BE2C (cell line): ENCODE measurements at places on chromosomes 12 and 14.
A peak's percentile ranks its signal among the peaks of the same experiment; 100 is the strongest.

DNA sequence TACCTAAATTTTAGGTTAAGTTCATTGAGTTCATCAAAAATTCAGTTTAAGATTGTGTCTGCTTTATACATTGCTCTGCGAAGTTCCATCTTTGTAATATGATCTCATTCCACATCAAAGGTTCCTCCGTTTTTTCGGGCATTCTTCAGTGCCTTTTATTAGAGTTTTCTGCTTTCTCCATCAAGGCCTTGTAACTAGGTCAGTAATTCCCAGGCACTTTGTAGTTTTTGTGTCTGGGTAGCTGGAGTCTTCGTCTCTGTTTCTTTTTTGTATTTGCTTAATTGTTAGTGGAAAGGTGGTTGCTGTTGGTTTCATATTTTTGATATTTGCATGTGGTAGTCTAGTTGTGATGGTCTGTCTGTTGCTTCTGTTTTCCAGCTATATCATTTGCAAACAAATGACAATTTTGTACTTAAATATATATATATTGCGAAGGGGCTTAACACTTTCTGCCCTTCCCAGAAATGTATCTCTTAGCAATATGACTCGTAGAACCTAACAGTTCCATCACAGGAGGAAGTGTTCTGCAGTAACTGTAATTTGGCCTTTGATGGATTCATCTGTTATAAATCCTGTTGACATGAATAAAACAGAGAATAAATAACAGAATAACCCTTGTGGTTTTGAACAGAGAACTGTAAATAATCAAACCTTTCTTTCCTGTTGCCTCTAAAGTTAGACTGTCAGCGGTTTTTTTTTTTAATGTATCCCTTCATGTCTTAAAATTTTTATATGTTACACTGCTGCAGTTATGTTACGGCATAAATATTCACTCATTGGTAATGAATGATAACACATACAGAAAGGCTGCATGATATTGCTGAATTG is 88.4 kb upstream of the DYNC1H1 start:
- DNase-seq, result no peak

GRCh38 chr14:94058674-94059138 is 22.3 kb downstream of the DDX24 start:
- DNase-seq, result no peak

DNA sequence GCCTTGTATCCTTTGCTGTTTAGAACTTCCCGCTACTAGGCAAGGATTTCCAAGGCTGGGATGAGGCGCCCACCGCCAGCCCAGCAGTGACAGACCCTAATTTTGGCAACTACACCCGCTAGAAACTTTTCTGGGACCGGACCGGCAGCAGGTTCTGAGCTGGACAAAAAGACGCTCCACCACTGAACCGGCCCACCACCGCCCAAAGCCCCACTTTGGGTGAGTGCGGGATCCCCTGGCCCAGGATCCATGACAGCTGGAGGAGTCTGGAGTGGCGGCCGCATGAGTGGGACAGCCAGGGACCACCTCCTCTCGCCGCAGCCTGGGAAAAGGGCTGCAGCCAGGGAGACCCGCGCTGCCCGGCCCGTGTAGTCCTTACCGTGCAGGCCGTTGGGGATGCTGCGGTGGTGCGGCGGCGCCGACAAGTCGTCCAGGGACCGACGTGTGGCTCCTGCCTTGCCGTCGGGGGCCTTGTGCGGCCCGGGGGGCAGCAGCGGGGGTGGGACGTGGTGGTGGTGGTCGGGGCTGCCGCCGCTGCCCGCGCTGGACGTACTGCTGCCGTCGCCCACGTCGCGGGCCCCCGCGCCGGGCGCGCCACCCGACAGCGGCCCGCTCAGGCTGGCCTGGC is 1.1 kb downstream of the CCDC85C start:
- DNase-seq, result peak; percentile 43

GRCh38 chr12:67964456-67964855 is 24.8 kb upstream of the IFNG-AS1 start:
- DNase-seq, result no peak

DNA sequence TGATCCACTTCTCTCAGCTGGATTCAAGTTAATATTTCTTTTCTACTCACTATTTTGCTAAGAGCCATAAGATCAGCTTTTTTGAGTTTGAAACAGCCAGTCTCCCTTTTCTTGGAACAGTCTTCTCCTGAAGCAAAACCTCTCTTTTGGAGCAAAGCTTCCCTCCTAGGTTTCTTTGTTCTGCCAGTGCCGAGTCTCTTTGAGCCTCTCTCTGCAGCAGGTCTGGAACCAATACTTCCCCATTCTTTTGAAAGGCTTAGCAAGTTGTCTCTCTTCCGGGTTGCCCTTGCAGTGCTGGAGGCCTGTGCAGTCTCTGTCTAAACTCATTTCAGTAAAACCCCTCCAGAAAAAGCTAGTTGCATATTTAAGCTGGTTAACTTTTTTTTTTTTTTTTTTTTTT is 454.8 kb downstream of the NOVA1 start:
- no peak for DNase-seq

- DNase-seq, result peak; percentile 61
Observed at GRCh38 chr12:71057330-71057729, 100.5 kb downstream of the TSPAN8 start.

DNA sequence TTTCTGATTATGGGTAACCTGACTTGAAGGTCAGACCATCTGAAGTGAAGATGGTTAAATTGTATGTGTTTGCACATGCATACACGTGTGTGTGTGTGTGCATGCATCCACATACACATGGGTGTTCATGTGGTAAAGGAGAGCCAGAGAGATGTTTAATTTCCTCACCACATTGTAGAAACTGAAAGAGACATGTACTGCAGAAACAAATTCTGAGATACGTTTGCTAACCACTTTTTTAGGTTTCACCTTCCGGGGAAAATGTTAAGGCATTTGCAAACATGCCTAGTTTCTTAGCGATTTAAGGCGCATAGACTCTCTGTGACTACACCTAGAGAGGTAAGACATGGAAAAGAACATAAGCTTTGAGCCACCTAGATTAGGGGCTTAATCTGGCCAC is 362.9 kb downstream of the RAD51B start:
- DNase-seq, result no peak

DNA sequence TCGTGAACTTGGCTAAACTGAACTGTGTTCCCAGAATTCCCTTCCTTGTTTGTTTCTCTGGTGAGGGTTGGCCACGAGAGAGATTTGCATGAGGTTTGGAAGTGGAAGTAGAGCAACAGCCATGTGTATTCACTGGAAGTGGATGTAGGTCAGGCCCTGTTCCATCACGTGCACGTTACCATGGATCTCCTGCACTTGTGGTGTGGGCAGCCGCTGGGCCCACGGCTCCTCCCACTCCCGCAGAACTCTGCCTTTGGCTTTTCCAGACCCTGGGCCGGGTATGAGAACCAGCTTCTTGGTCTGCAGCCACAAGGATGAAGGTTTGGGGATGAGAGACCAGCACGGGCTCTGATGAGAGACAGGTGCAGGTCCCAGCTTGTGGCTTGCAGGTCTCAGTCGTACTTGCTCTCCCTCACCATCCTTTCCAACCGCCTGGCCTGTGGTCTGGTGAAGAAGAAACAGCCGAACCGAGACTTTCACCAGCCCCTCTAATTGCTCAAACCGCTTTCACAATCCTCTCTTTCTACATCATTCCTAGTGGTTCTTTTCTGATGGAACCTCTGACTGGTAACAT is 94.9 kb downstream of the DUSP16 start:
- DNase-seq, result no peak

DNA sequence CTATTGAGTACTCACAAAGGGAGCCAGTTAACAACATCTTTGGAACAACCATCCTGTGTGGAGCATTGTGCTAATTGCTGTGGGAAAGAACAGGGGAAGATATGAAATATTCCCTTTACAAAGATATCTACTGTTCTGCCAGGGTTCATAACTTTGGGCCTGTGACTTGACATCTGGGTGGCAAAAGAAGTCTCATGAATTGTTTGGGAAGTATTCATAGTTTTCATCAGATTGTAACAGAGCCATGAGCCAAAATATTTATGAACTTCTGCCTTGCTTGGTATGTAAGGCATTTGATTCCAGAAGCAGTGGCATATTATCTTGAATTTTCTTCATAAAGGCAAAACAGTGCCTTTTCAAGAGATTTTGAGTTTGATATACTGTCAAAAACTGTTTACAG is 816.2 kb downstream of the DIO2 start:
- no peak for DNase-seq

GRCh38 chr14:96088911-96089310 is 49.7 kb downstream of the C14orf132 start:
- no peak for DNase-seq

DNA sequence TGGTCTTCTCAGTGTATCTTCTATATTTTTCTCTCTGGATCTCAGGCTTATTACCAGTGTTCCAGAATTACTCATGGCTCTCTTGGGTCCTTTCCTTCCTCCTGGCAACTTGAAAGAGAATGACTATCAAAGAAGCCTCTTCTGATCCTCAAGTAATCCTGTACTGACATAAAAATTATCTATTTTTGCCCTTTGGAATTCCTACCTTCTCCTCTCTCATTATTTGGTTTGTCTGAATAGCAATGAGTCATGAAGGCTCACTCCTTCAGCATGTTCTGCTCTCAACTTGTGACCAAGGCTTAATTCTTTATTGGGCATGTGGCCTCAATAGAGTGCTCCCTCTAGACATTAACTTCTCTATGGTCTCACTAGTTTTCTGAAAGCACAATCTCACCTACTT is 553.6 kb upstream of the ATP2B1 start:
- DNase-seq, result no peak

- DNase-seq, result no peak
Observed at GRCh38 chr12:30661210-30661609, 34.5 kb downstream of the IPO8 start.

DNA sequence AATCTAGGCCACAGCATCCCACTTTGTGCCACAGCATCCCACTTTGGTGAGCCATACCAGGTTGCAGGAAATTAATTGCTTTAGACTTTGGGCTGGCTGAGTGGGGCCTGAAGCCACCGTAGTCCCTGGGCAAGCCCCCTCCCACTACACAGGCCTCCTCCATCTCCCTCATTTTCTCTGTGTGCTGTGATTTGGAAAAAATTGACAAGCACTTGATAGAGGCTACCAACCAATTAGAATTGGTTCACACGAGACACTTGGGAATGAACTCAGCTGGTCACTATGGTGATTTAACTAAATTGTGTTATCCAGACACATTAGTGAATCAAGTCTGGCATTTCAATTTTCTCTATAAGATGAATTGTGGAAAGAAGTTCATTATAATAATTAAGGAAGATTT is 481.1 kb downstream of the DIO2 start:
- DNase-seq, result no peak

DNA sequence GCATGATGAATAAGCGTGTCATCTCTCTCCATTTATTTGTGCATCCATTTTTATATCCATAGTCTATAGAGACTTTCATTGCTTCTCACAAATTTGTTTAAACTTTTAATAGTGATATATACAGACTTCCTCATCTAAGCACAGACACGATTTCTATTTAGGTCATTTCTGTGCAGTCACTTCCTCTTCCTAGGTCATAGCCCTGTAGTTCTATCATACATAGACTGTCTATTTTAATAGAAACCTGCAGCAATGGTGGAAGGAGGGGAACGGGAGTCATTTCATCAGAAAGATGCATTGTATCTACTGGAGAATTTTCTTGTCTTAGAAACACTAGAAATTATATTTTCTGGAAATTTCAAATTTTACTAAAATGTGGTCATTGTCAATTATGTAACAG is 133.4 kb upstream of the FGD4 start:
- DNase-seq, result no peak

DNA sequence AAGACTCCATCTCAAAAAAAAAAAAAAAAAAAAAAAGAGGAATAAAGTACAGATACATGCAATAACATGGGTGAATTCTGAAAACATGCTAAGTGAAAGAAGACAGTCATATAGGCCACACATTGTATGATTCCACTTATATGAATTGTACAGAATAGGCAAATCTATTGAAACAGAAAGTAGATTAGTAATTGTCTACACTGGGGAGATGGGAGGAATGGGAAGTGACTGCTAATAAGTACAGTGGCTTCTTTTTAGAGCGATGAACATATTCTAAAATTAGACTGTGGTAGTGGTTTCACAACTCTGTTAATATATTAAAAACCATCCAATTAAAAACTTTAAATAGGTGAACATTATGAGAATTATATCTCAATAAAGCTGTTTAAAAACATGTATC is 74.4 kb downstream of the ANKS1B start:
- no peak for DNase-seq

GRCh38 chr12:14773685-14774073 is 29.6 kb downstream of the WBP11 start:
- DNase-seq, result no peak

DNA sequence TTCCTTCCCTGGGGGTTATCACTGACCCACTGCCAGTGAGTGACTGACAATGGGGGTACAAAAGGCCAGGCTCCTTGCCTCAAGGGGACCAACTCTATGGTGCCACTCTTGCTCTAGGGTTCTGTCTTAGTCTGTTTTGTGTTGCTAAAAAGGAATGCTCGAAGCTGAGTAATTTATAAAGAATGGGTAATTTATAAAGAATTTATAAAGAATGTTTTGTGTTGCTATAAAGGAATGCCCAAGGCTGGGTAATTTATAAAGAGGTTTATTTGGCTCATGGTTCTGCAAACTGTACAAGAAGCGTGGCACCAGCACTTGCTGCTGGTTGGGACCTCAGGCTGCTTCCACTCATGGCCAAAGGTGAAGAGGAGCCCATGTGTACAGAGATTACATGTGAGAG is 15.8 kb upstream of the RASSF8 start:
- no peak for DNase-seq
